ENCODE measurements at places on chromosomes 16 and 17.

DNA sequence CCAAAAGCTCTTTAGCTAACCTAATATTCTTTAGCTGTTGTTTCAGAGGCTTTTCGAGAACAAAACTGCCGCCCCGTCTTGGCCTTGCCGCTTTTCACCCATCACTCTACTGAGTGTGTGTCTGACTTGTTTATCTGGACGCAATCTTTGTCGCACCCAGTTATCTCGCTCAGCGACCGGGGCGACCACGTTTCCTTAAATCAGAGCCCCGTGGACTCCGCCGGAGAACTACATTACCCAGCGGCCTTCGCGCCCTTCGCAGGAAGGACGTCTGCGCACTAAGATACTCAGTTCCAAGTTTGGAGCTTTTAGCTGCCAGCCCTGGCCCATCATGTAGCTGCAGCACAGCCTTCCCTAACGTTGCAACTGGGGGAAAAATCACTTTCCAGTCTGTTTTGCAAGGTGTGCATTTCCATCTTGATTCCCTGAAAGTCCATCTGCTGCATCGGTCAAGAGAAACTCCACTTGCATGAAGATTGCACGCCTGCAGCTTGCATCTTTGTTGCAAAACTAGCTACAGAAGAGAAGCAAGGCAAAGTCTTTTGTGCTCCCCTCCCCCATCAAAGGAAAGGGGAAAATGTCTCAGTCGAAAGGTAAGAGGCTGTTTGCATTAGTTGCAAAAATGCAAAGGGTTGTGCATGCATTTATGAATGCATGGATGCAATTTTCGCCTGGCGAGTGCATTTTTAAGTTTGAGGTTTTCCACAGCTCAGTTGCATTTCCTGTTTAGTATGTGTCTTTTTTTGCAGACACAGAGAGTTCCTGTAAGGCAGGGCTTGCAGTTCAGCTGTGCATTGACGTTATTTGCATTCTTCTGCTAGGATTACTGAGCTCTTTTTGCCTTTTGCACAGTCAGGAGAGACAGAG, at the start of gene MAP2K6:
Gene MAP2K6 (plus strand): TSS at position 290 of the 867 bp plus-strand sequence. CDS start 288 bp downstream, at position 578.
- peak; percentile 89 for DNase-seq

DNA sequence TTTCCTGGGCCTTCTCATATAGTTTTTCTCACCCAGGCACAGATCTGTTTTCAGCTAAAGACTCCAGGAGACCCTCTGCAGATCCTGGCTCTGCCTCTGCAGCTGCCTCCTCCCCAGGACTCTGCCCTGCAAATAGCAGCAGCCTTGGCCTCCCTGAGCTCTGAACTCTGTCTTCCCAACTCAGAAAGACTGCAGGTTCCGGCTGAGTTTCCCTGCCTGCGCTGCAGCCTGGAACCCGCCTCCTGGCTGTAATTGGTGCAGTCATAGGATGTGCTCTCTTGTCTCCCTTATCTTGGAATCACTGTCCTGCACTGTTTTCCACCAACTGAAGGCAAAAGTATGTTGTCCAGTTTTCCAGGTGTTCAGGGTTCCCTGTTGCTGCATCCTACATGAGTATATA, 14.3 kb upstream of the DNASE1 start:
- DNase-seq, result no peak

DNA sequence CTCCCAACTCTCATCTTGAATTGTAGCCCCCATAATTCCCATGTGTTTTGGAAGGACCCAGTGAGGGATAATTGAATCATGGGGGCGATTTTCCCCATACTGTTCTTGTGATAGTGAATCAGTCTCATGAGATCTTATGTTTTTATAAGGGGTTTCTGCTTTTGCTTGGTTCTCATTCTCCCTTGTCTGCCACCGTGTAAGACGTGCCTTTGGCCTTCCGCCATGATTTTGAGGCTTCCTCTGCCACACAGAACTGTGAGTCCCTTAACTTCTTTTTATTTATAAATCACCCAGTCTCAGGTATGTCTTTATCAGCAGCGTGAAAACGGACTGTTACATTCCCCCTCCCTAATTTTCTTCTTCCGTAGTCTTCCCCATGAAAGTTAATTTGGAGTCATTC, 124.0 kb downstream of the ABCA8 start:
- no peak for DNase-seq

DNA sequence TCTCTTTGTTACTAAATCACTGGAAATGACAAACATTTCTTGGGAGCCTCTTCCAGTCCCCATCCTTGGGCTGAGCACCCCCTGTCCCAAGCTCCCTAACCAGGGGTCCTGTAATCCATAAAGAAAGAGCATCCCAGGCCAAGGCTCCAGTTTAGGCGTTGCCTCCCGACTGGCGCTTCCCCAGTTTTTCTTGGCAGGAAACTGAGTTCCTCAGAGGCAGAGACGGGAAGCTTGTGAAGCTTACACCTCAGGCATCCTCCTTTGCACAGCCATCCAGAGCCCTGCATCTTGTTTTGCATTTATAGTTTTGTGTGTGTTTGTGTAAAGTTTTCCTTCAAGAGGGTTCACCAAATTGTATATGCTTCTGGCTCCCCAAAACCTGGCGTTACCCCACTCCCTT, 7.1 kb downstream of the COPZ2 start:
- DNase-seq, result peak; percentile 47

GRCh38 chr17:7589204-7589868, 558 bp downstream of the SOX15 start:
- DNase-seq, result peak; percentile 86

GRCh38 chr16:51880776-51881175, 666.2 kb downstream of the TOX3 start:
- DNase-seq, result no peak

DNA sequence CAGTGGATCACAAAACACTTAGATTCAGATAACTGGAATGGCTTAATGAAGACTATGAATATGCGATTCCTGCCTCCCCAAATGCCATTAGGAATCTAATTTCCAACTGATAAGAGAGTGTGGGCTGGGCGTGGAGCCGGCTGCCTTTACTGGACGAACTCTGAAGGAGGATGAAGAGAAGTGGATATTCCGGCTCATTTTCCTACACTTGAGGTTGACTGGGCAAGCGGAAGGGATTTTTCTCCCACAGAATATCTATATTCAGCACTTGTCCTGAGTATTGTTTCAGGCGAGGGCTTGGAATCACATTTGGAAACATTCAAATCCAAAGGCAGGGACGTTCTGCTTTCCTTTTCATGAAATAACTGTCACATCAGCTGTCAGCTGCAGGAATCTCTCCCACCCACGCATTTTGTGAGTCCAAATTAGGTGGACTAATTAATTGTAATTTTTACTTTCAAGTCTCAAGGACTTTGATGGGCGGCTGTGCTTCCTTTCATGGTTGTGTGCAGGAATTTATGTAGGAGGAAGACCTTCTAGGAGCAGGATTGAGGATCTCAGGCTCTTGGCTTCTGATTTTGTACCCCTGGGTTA, 138.5 kb downstream of the PITPNC1 start:
- DNase-seq, result no peak

DNA sequence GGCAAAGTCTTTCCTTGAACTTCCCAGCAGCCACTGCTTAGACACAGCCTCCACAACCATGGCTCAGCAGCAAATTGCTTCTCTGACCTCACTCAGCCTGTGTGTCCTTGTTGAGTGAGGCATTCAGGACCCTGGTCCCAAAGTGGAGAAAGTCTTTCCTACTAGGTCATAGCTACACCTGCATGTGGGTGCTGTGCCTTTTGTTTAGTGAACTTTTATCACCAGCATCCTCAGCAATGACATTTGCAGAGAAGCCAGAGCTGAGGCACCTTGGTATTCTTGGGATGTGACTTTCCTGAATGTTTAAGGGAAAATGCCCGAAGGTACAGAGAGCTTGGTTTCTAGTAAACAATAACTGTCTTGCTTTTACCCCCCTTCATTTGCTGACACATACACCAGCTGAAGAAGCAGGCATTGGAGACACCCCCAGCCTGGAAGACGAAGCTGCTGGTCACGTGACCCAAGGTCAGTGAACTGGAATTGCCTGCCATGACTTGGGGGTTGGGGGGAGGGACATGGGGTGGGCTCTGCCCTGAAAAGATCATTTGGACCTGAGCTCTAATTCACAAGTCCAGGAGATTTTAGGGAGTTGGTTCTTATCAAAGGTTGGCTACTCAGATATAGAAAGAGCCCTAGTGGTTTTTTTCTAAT, 20.9 kb upstream of the STH start:
- DNase-seq, result no peak

- DNase-seq, result no peak
These were observed 45.9 kb upstream of the MED13 start for GRCh38 chr17:62110923-62111484.

DNA sequence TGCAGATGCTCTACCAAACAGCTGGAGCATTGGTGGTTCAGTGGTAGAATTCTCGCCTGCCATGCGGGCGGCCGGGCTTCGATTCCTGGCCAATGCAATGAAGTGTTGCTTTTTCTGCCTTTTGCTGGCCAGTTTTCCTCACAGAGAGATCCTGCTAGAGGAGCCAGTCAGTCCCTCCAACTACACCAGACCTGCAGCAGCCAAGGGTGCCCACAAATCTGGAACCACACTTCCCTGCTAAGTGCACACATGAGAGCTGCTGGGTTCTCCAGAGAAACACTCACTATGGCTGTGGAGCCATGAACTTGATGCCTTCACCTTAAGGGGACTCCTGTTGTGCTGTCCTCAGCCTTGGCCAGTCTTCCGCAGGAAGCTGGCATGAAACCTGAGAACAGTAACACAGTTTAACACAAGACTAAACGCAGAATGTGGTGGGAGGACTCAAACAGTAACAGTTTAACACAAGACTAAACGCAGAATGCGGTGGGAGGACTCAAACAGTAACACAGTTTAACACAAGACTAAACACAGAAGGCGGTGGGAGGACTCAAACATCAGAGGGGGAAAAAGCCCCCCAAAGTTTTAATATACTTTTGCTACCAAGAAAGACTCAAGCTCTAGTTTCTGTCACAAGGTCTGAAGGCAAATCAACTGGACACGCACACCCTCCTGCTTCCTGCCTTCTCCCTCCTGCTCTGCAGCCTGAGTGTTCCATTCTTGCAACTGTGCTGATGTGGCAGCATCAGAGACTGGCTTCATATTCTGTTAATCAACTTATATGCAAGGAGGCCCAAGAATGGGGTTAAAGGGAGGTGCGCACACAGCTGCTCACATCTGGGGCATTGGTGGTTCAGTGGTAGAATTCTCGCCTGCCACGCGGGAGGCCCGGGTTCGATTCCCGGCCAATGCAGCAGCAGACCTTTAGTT, 12.0 kb downstream of the VAC14 start:
- no peak for DNase-seq

GRCh38 chr16:90008708-90009145, 10.5 kb downstream of the DBNDD1 start:
- no peak for DNase-seq

DNA sequence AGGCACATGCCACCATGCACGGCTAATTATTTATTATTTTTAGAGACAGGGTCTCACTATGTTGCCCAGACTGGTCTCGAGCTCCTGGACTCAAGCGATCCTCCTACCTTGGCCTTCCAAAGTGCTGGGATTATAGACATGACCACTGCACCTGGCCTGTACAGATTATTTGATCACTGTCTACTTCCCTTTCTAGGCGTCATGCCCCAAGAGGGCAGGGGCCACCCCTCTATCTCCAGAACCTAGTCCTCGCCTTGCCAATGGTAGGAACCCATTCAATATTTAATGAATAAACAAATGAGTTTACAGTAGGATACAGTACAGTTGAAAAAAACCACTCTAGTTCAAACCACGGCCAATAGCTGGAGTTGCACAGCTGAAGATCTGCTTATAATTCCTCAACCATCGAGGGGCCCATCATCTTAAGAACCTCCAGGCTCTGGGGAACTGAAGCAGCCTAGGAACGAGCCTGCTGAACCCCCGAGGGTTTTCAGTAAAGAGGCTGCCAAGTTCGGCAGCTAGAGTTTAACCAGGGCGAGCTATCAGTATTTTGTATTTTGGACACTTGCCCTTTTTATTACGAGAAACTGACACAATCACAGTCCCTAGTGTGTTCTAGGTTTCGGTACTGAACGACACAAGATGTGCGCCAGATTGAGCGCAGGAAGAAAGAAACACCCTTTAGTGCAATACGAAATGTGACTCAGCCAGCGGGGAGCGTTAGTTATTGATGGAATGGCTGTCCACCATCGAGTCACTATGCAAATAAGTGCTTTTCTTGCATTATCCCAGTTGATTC, 14.6 kb downstream of the ADCY9 start:
- no peak for DNase-seq

GRCh38 chr17:49764559-49765180, 739 bp upstream of the FAM117A start:
- DNase-seq, result no peak

DNA sequence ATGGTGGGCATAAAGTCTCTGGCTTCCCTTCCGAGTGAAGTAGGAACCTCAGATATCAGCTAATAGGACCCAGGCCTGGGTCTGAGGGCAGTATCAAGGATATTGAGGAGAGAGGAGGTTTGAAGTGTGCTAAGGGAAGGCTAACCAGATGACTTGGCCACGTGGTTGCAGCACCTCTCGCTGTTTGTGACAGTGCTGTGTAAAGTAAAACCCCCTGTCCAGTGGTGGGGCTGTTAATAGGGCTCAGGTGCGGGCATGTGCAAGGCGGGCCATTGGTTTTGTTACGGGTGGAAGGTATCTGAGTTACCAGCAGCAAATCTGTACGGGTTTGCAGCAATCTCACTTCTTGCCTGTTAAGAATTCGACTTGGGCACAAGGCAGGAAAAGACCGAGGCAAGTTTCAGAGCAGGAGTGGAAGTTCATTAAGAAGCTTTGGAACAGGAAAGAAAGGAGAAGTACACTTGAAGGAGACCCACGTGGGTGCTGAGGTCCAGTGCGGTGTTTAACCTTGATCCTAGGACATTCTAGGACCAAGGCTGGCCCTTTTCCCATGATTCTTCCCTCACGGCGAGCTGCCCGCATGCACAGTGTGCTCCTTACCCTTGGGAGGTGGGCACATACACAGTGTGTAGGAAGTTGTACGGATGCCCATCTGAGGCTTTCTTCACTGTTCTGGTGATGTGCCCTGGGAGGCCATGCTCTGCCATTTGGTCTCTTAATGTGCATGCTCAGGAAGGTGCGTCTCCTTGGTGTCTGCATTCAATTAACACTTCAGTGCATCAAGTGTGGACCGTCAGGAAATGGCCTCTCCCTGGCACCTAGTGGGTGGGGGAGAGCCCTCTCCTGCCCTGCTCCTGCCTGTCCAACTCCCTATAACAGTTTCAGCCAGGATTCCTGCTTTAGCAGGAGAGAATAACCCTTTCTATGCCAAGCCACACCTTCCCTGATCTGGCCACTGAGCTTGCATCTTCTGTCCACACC, 20.3 kb downstream of the SGF29 start:
- DNase-seq, result no peak

- no peak for DNase-seq
These were observed 67.8 kb upstream of the CDH5 start for GRCh38 chr16:66298571-66299120.

- DNase-seq, result peak; percentile 94
These were observed 190.4 kb downstream of the USP22 start for GRCh38 chr17:20852239-20852989.

GRCh38 chr17:15278924-15279477, 13.9 kb upstream of the PMP22 start:
- no peak for DNase-seq

DNA sequence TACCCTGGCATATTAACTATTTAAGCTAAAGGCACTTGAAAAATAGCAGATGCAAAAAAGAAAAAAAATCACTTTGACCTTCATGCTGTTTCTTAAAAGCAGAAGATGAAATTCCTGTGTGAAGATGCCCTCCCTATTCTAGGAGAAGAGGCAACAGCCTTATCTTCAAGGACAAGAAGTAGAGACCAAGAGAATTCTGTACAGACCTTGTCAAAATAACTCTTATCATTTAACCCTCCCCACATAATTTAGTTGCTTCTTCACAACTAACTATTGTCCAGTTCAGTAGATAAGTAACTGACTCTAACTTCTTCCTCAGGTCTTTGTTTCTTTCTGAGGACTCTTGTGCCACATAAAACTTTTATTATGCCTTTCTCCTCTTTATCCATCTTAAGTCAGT, 72.0 kb upstream of the MARCHF10 start:
- DNase-seq, result no peak

GRCh38 chr16:77194295-77195231, 3.6 kb downstream of the MON1B start:
- DNase-seq, result peak; percentile 79
